Thymus (tissue), 14 donors: ENCODE measurements at places on chromosomes 4 and X.
A peak's percentile ranks its signal among the peaks of the same experiment; 100 is the strongest.

GRCh38 chrX:15507005-15507404 lies 6.4 kb downstream of the BMX start:
- DNase-seq = no peak

GRCh38 chr4:120304801-120305200 lies 238.2 kb upstream of the MAD2L1 start:
- no peak for DNase-seq

GRCh38 chr4:27338530-27338929 lies 477.9 kb downstream of the STIM2 start:
- no peak for DNase-seq

DNA sequence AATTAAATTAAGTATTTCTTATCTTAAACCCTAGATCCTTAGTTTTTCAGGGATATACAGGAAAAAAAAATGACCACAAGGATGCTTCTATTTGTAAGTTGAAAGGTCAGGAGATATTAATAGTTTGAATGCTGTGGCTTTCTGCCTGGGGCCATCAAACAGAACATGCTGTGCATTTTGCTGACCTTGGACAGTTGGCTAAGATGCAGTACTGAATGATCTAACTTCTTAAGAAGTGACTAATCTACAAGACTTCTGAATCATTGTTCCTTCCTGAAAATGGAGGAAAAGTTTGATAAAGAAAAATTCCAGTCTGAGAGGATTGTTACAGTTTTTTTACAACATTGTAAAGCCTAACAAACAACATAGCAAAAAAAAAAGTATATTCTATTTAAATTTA lies 237.8 kb upstream of the JADE1 start:
- no peak for DNase-seq

DNA sequence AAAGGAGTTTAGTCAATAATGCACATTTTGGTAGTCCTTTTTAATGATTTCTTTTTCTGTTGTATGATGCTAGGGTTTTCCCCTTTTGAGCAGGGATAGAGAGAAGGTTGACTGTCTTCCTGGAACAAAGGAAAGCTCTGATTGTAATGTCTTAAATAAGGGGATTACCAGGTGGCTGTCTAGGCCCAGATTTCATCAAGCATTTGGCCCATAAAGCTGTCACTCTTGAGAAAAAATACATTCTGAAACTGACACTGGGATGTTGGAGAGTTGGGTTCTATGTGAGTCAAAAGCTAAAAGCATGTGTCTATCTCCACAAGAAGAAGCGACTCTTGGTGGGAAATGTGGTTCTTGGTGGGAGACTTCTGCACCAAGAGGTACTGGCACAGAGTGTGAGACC lies 26.4 kb downstream of the KIAA1210 start:
- no peak for DNase-seq

DNA sequence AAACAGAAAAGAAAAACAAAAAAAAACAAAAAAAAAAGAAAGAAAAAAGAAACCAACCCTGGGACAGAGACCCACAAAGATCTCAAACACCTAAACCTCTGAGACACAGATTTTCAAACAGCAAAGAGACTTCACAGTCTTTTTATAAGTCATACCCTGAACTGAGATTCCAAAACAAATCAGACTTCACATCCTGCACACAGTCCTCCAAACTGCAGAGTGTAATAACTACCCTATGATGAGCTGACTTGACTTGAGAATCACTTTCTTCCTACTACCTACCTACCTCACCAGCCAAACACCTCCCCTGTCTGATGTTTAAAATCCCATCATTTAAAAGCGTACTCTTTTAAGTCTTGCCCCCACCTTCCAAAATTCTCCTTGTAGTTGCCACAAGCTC lies 25.2 kb upstream of the GLOD5 start:
- no peak for DNase-seq

DNA sequence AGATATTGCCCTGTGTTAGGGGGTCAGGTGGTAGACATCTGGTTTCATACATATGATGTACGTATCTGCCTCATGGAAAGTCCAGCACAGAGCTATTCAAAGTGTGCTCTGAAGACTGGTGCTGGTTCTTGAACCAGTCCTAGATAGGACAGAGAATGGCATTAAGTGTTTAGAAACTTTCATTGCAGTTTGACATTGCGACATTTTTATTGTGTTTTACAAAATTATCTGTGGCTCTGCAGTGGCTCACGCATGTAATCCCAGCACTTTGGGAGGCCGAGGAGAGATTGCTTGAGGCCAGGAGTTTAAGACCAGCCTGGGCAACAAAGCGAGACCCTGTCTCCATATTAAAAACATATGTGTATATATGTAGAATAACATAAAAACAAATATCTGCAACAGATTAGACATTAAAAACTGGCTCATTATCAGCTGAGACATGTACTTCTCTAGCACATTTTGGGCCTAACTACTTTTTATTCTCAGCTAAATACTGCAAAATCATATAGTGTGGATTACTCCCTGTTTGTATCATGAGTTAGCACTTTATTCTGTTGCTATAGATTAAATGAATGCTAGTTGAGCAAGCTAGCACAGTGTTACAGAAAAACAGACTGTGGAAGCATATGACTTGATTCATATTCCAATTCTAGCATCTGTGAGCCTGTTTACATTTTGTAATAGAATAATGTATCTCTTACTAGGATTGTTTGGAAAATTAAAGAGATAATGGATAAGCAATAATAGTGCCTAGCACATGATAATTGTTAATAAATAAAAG lies 57.1 kb downstream of the USP9X start:
- DNase-seq = no peak

GRCh38 chrX:101462892-101463291 lies 22.4 kb upstream of the ARMCX4 start:
- DNase-seq = peak; percentile 6

DNA sequence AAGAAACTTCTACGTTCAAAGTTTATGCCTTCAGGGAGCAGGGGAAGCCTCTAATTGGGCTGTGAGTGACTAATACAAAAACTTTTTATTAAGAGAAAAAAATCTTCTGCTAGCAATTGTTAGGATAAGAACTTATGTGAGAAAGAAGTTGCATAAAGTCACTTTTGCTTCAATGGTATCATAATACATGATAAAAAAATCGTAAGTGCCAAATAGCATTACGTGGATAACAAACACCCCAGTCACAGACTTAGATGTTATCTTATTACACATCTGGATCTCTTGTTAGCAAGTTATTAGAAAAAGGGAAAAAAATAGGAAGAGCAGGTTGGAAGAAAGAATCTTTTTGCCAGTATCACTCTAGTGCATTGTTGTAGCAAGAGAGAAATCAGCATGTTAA lies 4.2 kb upstream of the NDST4 start:
- DNase-seq = no peak

- no peak for DNase-seq
Observed at GRCh38 chr4:55186700-55187099, 61.3 kb upstream of the KDR start.
